ENCODE measurements at places on chromosomes 7 and 10.

GRCh38 chr7:132778761-132779160, 202.5 kb upstream of the PLXNA4 start:
- no peak for DNase-seq

DNA sequence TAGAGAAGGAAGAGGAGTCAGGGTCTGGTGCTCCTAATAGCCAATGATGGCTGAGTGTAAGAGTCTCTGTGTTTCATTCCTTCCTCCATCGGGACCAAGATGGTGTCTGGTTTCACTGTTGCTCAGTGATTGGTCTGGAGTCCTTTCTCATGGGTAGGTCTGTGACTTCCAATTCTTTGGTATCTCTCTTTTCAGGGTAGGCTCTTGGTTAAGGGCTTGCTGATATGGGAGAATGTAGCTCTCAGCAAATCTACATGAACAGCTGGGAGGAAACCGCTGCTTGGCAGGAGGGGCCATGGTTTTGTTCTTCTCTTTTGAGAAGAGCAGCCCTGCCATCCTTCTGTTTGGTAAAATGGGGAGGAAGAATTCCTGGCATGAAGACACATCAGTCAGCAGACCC, 209.1 kb upstream of the PODXL start:
- DNase-seq, result no peak

DNA sequence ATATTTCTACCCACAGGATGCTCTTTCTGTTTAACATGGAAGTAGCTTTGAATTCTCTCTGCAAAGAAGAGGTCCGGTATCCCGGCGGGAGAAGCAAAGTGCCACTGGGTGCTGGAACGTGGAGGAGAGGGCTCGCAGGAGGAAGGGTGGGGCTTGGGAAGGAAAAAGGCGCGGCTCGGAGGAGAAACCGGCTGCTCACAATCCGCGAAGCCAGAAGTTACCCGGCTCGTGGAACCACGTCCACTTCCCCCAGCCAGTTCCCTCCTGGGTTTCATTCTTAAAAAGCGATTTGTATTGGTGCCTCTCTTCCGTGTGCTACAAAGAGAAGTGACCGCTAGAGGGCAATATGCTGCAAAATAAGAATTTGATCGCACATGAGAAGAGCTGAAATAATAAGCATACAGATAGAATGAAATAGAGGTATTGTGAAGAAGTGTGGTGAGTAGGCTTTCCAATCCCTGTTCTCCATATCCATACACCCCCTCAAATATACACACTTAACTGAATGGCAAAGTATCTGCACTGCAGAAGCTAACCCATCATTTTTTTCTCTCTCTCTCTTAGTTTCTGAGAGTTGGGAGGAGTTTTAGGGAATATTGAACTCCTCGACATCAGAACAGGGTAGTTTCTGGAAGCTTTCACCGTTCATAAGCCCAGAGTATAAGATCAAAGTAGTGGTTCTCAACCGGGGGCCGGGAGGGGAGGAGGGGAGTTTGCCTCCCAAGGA, 31.1 kb downstream of the TRIL start:
- peak; percentile 46 for DNase-seq

DNA sequence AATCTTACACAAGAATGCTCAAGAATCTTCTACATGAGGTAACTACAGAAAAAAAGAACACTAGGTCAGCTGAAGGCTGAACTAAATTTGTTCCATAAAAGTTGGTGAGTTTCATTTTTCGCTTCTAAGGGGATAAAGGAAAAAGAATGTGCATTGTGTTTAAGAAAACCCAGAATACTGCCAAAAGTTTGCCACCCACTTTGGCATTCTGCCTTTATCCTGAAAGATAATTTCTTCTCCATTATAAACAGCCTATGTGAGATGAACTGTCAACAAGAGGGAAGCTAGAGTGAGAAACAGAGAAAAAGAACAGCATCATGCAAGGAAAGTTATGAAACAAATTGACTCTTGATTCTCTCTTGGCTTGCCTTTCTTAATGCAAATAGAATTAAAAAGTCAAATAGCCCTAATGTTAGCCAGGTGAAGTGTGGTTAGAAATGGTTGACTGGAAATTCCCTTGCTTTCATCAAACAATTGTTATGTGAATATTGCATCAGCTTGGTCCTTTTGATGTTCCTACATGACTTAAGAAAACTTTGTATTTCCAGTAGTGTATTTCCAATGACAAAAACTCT, 25.8 kb downstream of the STEAP1 start:
- no peak for DNase-seq

- DNase-seq, result no peak
These were observed 203.7 kb downstream of the IPMK start for GRCh38 chr10:58063861-58064480.

DNA sequence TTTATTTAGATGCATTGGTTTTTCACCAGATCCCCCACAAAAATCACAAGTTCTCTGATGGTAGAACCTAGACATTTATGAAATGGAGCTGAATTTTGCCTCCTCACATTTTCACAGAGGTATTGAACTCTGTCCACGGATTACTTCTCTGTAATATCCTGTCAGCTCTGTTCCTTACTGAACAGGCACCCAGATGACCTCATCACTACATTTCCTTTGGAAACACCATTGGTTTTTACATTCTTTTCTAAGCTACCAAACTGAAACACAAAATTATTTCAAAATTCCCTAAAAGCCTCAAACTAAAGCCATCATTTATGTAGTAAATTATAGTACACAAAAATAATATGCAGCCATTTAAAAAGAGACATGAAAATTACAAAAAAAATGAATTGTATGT, 98.3 kb upstream of the KCNIP2 start:
- DNase-seq, result no peak

DNA sequence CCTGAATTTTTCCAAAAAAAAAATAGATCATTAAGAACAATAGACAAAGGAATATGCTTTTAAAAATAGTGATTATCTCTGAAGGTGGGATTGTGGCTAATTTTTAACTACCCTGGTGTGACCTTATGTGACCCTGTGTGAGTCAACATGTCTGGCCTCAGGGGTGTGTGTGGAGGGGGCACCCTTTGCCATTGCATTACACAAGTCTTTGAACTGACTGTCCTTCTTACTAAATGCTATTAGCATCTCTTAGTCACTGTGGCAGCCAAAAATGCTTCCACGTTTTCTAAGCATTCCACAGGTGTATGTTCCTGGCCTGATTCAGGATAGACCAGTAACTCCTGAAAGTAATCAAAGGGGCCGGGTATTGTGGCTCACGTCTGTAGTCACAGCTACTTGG, 175.4 kb downstream of the MGMT start:
- no peak for DNase-seq

- no peak for DNase-seq
These were observed 69.3 kb downstream of the ARHGAP22 start for GRCh38 chr10:48535416-48536155.

DNA sequence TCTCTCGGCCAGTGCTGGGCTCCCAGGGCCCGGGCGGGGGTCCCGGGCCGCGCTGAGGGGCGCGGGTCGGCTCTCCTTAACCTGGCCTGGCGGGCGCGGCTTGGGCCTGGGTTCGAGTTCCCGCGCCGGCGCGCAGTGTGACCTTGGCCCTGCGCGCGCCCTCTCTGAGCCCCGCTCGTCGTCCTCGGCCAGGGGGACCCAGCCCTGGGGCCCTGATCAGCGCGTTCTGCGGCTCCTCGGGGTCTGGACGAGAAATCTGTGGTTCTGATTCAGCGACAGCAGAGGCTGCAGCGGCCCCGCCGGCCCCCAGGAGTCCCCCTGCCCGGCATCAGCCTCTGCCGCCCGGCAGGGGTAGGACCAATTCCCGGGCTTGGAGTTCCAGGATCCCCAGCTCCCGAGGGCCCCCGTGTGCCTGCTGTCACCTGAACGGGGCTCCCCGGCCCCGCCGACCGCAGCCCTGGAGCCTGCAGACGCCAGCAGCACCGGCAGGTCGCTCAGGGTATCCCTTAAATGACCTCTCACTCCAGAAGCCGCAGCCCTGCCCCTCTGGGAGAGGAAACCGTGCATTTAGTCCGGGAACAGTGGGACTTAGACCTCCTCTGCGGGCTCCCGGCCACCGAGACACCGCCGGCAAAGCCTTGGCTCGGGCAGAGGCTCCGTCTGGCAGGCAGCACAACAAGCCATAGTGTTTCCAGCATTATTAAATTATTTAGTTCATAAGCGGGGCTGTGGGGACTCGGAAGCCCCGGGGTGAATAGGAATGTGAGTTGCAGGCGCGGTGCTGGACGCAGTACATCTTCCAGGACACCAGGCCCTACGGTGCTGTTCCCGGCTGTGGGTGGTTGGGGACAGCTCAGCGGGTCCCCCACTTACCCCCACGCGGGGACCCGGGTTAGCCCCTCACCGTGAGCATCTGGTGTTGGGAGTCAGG, 572 bp downstream of the CHST12 start:
- no peak for DNase-seq

DNA sequence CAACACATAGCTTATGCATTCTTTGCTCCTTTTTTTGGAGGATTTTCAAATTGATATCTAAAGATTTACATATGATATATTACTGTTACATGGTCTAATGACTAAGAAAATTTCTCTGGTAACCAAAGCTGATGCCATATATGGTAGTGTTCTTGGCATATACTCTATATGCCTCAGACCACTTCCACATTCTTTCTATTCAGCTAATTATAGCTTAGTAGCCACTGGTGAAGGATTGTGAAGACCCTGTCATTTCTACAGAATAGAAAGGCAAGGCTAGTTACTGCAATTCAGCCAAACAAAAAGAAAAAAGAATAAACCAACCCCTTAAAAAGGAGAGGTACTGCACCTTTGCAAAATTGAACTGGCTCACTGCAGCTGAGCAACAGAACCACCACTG, 3.7 kb downstream of the PURB start:
- DNase-seq, result no peak

GRCh38 chr7:16875861-16876260, 5.9 kb downstream of the AGR3 start:
- no peak for DNase-seq

DNA sequence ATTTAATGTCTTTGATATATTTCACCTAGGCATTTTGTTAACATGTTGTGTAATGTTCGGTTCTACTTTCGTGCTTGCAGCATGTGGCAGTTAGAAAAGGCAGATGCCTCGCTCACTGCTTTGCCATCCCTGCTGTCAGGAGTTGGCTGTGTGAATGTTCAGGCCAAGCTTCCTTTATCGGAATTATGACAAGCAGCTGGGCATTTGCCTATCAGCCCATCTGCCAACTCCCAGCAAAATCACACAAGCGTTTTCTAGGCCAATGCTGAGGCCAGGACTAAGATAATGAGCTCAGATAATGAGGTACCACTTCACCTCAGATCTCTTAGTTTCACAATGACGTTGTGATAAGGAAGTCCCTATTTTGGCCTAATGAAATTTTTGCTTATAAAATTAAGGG, 212.7 kb upstream of the FAM3C start:
- no peak for DNase-seq

DNA sequence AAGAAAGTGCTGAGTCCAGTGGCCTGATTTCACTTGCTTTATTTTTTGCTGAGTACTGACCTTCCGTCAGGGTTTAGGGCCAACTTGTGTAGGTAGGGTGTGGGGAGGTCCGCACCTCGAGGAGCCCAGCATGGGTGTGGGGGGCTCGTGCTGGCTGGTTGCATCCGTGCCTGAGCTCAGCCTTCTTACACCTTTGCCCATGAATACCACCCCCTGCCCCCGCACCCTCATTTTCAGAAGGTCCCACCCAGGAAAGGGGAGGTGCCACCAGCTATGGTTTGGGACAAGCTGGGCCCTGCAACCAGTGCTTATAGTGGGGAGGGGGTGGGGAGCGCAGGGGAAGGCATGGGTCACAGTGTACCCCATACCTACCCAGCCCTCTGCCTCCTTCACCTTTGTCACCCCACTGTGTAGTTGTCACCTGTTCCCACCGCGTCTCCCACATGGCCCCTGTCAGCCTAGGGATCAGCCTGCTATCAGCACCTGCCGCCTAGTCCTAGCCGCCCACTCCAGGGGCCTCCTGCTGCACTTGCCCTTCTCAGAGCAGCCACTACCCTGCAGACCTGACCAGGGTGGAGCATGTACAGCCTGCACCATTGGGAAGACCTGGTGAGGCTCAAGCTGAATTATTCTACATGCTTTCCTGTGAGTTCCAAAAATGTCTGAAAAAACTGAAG, 146.2 kb upstream of the RET start:
- DNase-seq, result no peak

GRCh38 chr7:148699024-148699781, 500 bp downstream of the CUL1 start:
- DNase-seq, result peak; percentile 53

DNA sequence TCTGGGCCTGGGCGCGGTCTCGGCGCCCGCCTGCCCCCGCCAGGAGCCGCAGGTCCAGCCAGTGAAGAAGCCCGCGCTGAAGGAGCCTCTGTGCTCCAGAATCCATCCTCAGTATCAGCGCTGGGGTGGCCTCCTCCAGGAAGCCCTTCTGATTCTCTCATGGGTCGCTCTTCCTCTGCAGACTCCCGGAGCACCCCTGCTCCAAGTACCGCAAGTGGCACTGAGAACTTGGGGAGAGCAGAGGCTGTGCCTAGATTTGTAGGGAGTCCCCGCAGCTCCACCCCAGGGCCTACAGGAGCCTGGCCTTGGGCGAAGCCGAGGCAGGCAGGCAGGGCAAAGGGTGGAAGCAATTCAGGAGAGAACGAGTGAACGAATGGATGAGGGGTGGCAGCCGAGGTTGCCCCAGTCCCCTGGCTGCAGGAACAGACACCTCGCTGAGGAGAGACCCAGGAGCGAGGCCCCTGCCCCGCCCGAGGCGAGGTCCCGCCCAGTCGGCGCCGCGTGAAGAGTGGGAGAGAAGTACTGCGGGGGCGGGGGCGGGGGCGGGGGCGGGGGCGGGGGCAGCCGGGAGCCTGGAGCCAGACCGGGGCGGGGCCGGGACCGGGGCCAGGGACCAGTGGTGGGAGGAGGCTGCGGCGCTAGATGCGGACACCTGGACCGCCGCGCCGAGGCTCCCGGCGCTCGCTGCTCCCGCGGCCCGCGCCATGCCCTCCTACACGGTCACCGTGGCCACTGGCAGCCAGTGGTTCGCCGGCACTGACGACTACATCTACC, at the start of gene ALOX5:
Gene ALOX5, plus strand, starts transcription at position 641 of the 774 bp plus-strand sequence. Its CDS starts 64 bp downstream, at position 705.
- peak; percentile 13 for DNase-seq

DNA sequence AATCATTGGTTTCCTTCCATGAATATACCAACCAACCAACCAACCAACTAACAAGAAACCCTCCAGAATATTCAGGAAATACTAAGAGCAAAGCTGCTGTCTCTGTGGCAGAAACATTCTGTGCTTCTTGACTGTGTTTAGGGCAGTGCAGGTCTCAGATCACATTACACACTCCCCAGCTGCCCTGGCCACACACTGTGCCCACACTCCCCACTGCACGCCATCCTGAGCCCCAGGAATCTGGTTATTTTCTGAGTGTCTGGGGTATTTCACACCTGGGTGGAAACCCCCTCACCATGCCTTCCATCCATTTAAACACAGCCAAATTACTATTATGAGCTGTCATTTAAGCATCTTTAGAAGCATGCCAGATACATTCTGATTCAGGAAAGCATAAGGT, 183.7 kb upstream of the ANK3 start:
- DNase-seq, result peak; percentile 16

- no peak for DNase-seq
These were observed 449.3 kb downstream of the CNTNAP2 start for GRCh38 chr7:146565872-146566271.

GRCh38 chr10:90417476-90418210, 440.2 kb downstream of the HTR7 start:
- no peak for DNase-seq

GRCh38 chr10:122158362-122158761, 112.7 kb upstream of the BTBD16 start:
- no peak for DNase-seq
